D721Med (cell line): ENCODE measurements at places on chromosomes 2 and 18.

- DNase-seq: no peak
These were observed 20.3 kb downstream of the ACTR3 start for GRCh38 chr2:113910110-113910717.

- no peak for DNase-seq
These were observed 71.0 kb downstream of the AQP4 start for GRCh38 chr18:26794230-26795101.

- DNase-seq: no peak
These were observed 1118.5 kb downstream of the TSN start for GRCh38 chr2:122873951-122874350.

GRCh38 chr18:38250971-38251370 lies 685.4 kb upstream of the CELF4 start:
- DNase-seq: no peak

- no peak for DNase-seq
These were observed 131.4 kb upstream of the CCDC68 start for GRCh38 chr18:55090564-55091188.

DNA sequence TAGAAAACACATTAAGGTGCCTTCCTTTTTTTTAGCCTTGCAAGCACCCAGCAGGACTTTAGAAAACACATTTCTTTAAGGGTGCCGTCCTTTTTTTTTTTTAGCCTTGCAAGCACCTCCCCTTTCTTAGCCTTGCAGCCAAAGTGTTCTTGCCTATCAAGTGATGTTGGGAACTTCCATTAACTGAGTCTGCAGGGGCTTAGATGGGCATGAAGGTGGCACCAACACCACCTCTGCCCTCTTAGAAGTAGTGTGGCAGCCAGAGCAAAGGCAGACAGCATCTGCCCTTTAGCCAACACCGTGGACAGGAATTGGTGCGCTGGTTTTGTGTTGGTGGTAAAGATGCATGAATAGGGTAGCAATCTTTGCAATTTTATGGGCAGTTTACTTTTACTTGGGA lies 211.6 kb upstream of the SP5 start:
- DNase-seq: no peak

GRCh38 chr2:229340086-229340760 lies 69.1 kb upstream of the PID1 start:
- DNase-seq: no peak

GRCh38 chr2:54763636-54764291 lies 40.3 kb downstream of the EML6 start:
- DNase-seq: no peak

GRCh38 chr2:14619441-14619840 lies 13.1 kb upstream of the LRATD1 start:
- no peak for DNase-seq

DNA sequence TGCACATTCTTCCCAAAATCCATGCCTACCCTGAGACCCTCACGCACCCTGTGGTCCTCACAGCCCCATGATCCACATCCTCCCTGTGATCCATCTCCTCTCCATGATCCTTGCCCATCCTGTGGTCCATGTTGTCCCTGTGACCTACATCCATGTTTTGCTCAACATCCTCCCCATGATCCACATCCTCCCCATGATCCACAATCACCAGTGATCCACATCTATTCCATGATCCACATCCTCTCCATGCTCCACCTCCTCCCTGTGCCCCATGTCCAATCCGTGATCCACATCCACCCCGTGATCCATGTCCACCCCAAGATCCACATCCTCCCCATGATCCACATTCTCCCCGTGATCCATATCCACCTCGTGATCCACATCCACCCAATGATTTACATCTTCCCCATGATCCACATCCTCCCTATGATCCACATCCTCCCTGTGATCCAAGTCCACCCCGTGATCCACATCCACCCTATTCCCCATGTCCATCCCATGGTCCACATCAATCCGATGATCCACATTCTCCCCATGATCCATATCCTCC lies 281.2 kb downstream of the MYCN start:
- no peak for DNase-seq

GRCh38 chr2:47065771-47066380 lies 89.2 kb downstream of the STPG4 start:
- no peak for DNase-seq

- DNase-seq: no peak
These were observed 244.6 kb upstream of the RND3 start for GRCh38 chr2:150732064-150732463.

- no peak for DNase-seq
These were observed 19.5 kb downstream of the BCL2 start for GRCh38 chr18:63299837-63300745.
